ENCODE measurements at places on chromosomes 2 and 18.

DNA sequence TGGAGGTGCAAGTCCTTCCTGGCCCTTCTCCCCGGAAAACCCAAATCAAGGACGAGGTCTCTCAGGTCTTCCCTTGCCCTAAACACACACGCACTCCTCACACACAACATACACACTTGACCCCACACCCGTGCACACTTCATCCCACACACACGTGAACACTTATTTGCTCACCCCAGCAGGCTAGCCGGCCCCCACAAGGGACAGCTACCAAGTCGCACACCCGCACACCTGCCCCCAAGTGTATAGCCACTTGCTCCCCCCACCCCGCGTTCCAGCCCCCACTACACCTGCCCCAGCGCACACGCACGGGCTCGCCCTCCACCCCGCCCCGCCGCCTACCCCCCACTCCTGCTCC, 359 bp downstream of the TGFBRAP1 start:
- peak overlapping the region; percentile 83 for H3K4me3 ChIP-seq

DNA sequence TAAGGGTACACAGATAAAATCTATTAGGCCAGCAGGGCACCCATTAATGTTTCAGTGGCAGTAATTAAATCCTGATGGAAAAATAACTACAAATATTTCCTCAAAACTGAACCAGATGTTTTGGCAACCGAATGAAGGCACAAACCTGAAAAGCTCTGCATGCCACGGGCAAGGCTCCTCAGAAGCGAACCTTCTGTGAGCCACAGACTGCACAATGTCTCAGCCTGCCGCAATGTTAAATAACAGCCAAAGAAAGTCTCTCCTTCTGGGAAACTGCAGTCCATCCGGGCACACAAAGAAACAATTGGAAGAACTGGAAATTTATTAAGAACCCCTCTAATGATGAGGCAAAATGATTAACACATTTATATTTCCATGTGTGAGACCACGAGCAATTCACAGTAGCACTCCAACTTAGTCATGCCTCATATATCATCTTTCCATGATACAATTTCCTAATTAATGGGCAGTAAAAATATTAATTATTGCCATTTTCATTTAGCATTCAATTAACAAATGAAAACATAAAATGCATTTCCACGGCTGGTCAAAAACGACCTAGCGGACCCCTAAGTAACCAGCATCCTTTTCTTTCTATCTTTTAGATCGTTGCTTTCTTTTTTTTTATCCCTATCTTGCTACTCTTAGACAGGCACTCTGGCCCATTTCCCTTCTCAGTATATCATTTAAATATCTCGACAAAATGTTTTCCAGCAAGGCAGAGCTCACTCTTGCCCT, 237.5 kb downstream of the EPHA4 start:
- DNase-seq, result no peak
- no peaks in the 10 kb centered on the region for H3K36me3 ChIP-seq
- H3K27ac ChIP-seq, result no peak overlapping the region

- DNase-seq, result no peak
- H3K27ac ChIP-seq, result no peak overlapping the region
- no peaks in the 10 kb centered on the region for H3K4me1 ChIP-seq
- H3K36me3 ChIP-seq, result no peaks in the 10 kb centered on the region
- no peaks in the 10 kb centered on the region for H3K27me3 ChIP-seq
Measured at GRCh38 chr2:66729416-66730330, 294.7 kb downstream of the MEIS1 start.

- DNase-seq, result no peak
- no peaks in the 10 kb centered on the region for H3K4me1 ChIP-seq
- H3K4me3 ChIP-seq, result no peak overlapping the region
- H3K36me3 ChIP-seq, result no peaks in the 10 kb centered on the region
- H3K27me3 ChIP-seq, result peaks cover 6% of the 10 kb centered on the region
Measured at GRCh38 chr2:183069174-183069573, 9.4 kb upstream of the DUSP19 start.

- H3K4me3 ChIP-seq, result no peak overlapping the region
- no peak overlapping the region for H3K27ac ChIP-seq
- H3K4me1 ChIP-seq, result peaks cover 13% of the 10 kb centered on the region
- no peaks in the 10 kb centered on the region for H3K36me3 ChIP-seq
Measured at GRCh38 chr2:12318427-12319057, 398.2 kb upstream of the TRIB2 start.

DNA sequence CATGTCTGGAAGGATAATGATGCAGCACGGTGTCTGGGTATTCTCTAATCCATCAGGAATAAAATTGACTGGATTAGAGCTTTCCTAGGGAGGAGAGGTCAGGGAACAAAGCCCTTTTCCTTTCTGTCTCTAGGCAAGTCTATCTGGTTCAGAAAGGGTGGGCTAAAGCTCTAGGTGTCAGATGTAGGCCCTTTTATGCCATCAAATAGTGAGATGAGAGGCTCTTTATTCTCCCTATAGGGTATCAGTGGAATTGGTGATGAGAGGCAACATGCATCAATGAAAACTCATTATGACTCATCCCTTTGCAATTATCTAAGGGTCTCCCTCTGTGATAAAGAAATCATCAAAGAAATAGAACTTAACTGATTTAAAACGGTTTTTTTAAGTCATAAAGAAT, 328.0 kb upstream of the CRIM1 start:
- no peaks in the 10 kb centered on the region for H3K36me3 ChIP-seq
- H3K4me3 ChIP-seq, result no peak overlapping the region
- DNase-seq, result no peak
- no peak overlapping the region for H3K27ac ChIP-seq

GRCh38 chr2:25817630-25818029, 60.7 kb downstream of the ASXL2 start:
- H3K27ac ChIP-seq, result peak overlapping the region; percentile 73
- DNase-seq, result no peak
- peaks cover 52% of the 10 kb centered on the region for H3K4me1 ChIP-seq
- H3K36me3 ChIP-seq, result peaks cover 39% of the 10 kb centered on the region
- peak overlapping the region; percentile 43 for H3K4me3 ChIP-seq

- no peaks in the 10 kb centered on the region for H3K27me3 ChIP-seq
- no peaks in the 10 kb centered on the region for H3K36me3 ChIP-seq
- H3K4me1 ChIP-seq, result no peaks in the 10 kb centered on the region
- no peak overlapping the region for H3K27ac ChIP-seq
Measured at GRCh38 chr2:53515435-53516332, 251.9 kb upstream of the CHAC2 start.

DNA sequence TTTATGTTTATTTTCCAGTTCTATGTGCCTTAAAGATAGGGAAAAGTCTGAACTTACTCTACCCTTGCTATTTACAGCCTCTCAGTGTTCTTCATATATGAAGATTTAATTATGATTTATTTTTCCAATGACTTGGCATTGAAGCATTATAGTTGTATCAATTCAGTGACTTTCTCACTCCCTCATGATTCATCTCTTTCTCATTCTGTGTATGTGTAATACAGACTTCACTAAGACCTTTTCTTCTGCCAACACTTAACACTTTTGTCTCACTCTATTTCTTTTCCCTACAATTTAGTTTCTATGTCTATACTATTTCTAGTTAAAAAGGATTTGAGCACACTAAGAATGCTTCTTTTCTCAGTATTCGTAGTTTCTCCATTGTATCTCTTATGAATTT, 1470.3 kb upstream of the ACVR2A start:
- H3K4me3 ChIP-seq, result no peak overlapping the region
- no peaks in the 10 kb centered on the region for H3K36me3 ChIP-seq
- H3K4me1 ChIP-seq, result no peaks in the 10 kb centered on the region
- H3K27me3 ChIP-seq, result no peaks in the 10 kb centered on the region
- no peak for DNase-seq
- H3K27ac ChIP-seq, result no peak overlapping the region

DNA sequence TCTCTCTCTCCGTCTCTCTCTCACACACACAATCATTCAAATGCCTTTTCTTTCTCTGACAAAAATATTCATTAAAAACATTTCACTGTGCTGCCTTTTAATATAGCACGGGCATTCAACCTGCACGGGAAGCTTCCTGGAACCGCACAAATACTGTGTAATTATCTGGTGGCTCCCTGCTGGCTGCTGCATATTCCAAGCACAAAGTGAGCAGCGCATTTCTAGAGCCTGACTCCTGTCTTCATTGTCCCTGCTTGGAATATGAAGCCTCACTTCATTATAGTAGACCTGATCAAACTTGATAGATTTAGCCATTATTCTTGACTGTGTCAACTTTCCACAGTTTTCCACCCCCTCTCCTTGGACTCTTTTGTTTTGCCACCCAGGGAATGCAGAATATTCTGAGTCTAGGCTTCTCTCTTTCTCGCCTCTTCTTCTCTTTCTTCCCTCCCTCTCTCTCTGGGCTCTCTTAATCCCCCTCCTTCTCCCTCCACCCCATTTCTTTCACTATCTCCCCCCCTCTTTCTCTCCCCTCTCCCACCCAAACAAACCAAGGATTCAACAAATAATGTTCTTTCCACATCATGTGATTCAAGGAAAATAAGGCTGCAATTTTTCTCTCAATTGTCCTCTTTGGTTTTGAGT, 672.1 kb upstream of the FANCL start:
- no peaks in the 10 kb centered on the region for H3K4me1 ChIP-seq
- no peaks in the 10 kb centered on the region for H3K27me3 ChIP-seq
- no peak for DNase-seq
- H3K36me3 ChIP-seq, result no peaks in the 10 kb centered on the region

- DNase-seq, result peak; percentile 92
- H3K4me1 ChIP-seq, result peaks cover 94% of the 10 kb centered on the region
- no peaks in the 10 kb centered on the region for H3K27me3 ChIP-seq
Measured at GRCh38 chr18:77063260-77063659, 69.3 kb downstream of the MBP start.

GRCh38 chr2:54262015-54262765, 6.2 kb upstream of the TSPYL6 start:
- H3K36me3 ChIP-seq, result no peaks in the 10 kb centered on the region
- H3K27ac ChIP-seq, result no peak overlapping the region
- no peak overlapping the region for H3K4me3 ChIP-seq
- H3K4me1 ChIP-seq, result no peaks in the 10 kb centered on the region

GRCh38 chr2:120629241-120629895, 106.3 kb upstream of the GLI2 start:
- no peak overlapping the region for H3K4me3 ChIP-seq
- H3K4me1 ChIP-seq, result no peaks in the 10 kb centered on the region
- H3K36me3 ChIP-seq, result no peaks in the 10 kb centered on the region
- H3K27me3 ChIP-seq, result no peaks in the 10 kb centered on the region
- no peak for DNase-seq

DNA sequence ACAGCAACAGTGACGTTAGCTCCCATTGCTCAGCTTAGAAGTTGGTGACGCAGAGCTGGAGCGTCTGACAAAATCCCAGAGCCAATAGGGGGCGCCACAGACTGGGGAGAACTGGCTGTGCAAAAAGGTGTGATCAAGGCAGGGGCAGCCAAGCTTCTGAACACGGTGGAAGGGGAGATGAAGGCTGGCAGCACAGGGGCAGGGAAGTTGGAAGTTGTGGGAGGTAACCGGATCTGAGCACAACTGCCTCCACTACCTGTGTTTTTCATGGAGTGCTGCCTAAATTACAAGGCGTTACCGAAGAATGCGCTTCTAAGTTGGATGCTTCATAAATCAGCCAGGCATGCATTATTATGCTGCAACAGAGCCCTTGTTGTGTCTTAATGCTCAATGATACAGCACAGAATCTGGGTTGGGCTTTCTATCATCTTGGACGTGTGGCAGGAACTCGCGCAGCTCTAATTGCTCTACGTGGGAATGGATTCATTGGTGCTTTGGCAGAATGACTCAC, 370.0 kb downstream of the SLC4A3 start:
- no peak overlapping the region for H3K4me3 ChIP-seq
- H3K27me3 ChIP-seq, result no peaks in the 10 kb centered on the region
- H3K36me3 ChIP-seq, result no peaks in the 10 kb centered on the region
- H3K27ac ChIP-seq, result no peak overlapping the region
- H3K4me1 ChIP-seq, result no peaks in the 10 kb centered on the region

DNA sequence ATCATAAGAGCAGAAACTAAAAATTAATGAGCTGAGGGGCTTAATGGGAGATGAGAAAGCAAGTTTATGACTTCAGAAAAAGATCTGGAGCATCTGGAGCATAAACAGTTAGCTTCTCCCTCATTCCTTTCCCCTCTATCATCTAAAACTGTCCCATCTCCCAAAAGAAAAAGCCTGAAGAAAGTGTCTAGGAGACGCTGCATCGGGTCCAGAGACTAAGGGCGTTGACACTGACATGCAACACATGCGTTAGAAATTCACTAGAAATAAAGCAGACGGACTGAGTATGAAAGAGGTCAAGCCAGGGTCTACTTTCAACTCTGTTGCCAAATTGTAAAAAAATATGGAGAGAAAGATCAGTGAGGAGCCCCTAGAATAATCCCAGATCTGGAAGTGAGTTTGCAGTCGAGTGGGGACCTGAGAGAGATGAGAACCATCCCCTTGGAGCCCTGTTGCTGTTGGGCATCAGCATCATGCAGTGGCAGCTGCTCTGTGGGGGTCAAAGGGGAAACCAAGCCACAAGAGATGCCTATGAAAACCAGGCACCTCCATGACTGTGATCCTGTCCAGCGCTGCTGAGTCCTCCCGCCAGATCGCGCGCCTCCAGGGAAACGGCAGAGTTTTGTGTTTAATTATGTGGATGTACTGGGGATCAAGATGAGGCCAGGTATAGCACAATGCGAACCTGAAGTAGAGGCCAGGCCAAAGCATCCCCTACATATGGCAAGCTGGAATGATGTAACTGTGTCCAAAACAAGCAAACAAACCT, 13.9 kb downstream of the ANTXR1 start:
- no peaks in the 10 kb centered on the region for H3K4me1 ChIP-seq
- H3K27me3 ChIP-seq, result peaks cover 18% of the 10 kb centered on the region
- DNase-seq, result no peak
- H3K4me3 ChIP-seq, result no peak overlapping the region
- H3K27ac ChIP-seq, result no peak overlapping the region

DNA sequence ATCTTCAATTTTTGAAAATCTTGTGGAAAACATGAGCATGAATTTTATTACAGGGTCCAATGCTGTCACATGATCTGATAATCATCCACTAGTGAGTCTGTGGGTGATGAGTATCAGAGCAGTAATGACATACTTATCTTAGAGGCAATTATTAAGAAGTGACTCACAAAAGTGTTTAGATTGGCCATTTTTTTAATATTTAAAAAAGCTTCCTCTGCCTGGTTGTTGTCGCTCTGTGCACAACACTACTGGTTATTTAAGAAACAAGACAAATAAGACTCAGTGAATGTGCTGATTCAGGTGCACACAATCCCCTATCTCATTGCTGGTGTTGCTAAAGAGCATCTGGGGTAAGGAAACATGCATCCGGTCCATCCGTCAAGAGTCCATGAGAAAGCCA, 665.8 kb upstream of the ZEB2 start:
- peaks cover 6% of the 10 kb centered on the region for H3K27me3 ChIP-seq
- no peak overlapping the region for H3K27ac ChIP-seq
- no peak overlapping the region for H3K4me3 ChIP-seq
- H3K36me3 ChIP-seq, result no peaks in the 10 kb centered on the region

GRCh38 chr2:45289997-45290709, 280.9 kb upstream of the SIX2 start:
- no peak overlapping the region for H3K4me3 ChIP-seq
- H3K4me1 ChIP-seq, result no peaks in the 10 kb centered on the region
- no peaks in the 10 kb centered on the region for H3K36me3 ChIP-seq
- no peak for DNase-seq
- H3K27me3 ChIP-seq, result peaks cover 9% of the 10 kb centered on the region
